GM10248 (cell line): ENCODE measurements at places on chromosomes 1 and 21.

- no peak for DNase-seq
These were observed 16.8 kb downstream of the LAMC1 start for GRCh38 chr1:183039985-183040447.

GRCh38 chr1:1292442-1292779 lies 12.2 kb downstream of the SCNN1D start:
- DNase-seq, result no peak

DNA sequence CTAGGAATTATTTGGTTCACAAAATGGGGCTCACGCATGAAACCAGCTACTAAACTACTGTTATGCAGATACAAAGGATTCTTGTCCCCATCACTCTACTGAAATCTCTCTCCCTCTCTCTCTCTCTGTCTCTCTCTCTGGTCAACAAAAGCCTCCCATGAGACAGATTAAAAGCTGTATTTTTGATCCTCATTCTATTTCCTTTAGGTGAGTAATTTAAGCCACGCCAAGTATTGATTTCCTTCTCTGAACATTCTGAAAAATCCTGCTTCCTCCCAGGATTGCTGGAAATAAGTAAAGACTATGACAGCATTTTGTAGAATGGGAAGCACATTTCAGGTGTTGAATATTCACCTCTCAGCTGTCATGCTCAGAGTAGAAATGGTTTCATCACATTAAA lies 43.7 kb downstream of the PRDX6 start:
- DNase-seq, result no peak

GRCh38 chr1:4837031-4837600 lies 182.7 kb downstream of the AJAP1 start:
- no peak for DNase-seq

DNA sequence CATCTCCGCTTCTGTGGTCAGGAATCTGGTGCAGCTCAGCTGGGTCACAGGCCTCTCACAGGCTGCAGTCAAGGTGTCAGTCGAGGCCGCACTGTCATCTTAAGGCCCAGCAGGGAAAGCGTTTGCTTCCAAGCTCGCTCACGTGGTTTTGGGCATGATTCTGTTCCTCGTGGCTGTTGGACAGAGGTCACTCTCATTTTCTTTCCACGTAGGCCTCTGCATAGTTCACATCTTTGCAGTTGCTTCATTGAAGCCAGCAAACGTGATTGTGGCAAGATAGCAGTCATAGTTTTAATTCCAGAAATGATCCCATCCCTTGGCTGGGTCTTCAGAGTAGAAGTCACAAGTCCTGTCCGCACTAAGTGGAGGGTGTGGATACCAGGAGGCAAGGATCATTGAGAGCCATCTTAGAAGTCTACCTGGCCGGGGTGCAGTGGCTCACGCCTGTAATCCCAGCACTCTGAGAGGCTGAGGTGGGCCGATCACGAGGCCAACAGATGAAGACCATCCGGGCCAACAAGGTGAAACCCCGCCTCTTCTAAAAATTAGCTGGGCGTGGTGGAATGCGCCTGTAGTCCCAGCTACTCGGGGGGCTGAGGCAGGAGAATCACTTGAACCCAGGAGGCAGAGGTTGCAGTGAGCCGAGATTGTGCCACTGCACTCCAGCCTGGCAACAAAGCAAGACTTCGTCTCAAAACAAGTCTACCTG lies 24.5 kb downstream of the NECAP2 start:
- no peak for DNase-seq

- no peak for DNase-seq
These were observed 26.5 kb upstream of the VAV3 start for GRCh38 chr1:107991371-107992066.

DNA sequence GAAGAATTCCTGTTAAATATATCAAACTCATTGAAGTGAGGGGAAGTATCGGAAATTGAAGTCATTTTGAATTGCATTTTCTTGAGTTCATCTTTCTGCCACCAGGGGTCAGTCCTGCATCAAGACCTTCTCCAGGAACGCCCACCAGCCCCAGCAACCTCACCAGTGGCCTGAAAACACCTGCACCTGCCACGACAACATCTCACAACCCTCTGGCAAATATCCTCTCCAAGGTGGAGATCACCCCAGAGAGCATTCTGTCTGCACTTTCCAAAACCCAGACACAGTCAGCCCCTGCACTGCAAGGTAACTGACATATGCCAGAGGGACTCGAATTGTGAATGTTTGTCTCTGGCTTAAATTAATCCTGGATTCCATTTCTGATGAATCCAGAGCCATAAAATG lies 22.8 kb upstream of the TARS2 start:
- peak; percentile 83 for DNase-seq

- no peak for DNase-seq
These were observed 1.6 kb downstream of the IFI44 start for GRCh38 chr1:78651241-78651640.

GRCh38 chr1:12475947-12476346 lies 142.1 kb downstream of the DHRS3 start:
- no peak for DNase-seq

- DNase-seq, result no peak
These were observed 73.4 kb downstream of the ST6GALNAC3 start for GRCh38 chr1:76147917-76148316.
